ENCODE measurements at places on chromosomes 1 and 21.

GRCh38 chr1:53280496-53280895, 42.2 kb upstream of the MAGOH start:
- DNase-seq: no peak

- no peak for DNase-seq
Measured at GRCh38 chr1:227788271-227789083, 27.0 kb upstream of the PRSS38 start.

DNA sequence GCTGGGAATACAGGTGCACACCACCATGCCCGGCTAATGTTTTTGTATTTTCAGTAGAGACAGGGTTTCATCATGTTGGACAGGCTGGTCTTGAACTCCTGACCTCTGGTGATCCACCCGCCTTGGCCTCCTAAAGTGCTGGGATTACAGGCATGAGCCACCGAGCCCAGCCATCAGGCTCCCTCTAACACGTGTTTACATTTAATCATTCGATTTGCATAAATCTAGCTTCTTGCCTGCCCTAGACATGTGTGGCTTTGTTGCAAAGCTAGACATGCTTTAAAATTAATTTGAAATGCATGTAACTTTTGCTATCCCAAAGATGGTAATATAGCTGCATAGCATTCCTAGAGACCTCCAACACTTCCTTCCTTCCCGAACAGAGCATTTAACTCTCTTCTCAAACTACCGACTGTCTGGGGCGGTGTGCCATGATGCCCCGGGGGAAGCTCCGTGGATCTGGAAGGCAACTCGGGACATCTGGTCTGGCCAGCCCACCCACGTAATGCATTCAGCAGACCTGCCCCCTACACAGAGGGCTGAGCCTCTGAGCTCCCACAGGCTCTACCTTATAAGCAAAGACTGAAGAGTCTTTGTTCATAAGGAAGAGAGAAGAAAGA, 34.6 kb upstream of the NID1 start:
- DNase-seq: no peak

DNA sequence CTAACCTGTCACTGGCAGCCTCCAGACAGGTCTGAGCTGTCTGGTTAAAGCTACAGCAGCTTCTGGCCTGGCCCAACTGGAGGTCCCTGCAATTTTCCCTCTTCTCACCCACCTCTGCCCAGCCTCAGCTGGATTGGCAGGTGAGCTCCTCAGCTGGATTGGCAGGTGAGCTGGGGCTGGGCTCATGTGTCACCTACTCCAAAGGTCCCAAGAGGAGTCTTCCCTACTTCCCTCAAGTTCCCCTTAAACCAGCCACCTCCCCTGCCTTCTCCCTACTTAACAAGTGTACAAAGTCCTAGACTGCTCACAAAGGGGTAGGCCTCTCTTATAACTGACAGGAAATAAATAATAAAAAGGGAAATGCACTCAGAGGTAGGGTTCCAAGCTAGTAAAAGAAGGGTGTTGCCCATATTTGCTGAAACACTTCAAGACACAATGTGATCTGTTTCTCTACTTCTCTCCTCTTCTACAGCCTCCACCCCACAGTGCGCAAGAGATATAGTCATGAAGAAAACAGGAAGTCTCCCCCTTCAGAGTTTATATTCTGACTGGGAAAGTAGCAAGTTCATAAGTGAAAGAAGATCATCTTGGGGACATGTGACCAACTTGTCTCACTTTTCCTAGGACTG, at the start of gene GPA33:
Gene GPA33, minus strand, starts transcription at position 64 of the 629 bp plus-strand sequence. CDS start 90 bp downstream, outside the sequence.
- DNase-seq: no peak

DNA sequence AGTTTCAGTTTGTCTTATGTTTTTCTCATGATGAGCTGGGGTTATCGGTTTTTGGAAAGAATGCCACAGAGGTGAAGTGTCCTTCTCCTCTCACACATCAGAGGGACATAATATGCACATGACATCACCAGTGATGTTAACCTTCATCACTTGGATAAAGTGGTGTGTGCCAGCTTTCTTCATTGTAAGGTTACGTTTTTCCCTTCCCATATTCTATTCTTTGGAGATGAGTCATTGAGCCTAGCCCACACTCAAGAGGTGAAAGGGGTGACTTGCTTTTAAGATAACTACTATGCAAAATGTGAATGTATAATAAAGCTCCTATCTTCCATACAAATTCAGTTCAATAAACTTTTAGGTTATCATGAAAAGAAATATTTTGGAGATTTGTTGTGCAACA, 36.7 kb upstream of the MAGI3 start:
- no peak for DNase-seq

- DNase-seq: no peak
Measured at GRCh38 chr1:185284533-185285276, 32.3 kb downstream of the IVNS1ABP start.

DNA sequence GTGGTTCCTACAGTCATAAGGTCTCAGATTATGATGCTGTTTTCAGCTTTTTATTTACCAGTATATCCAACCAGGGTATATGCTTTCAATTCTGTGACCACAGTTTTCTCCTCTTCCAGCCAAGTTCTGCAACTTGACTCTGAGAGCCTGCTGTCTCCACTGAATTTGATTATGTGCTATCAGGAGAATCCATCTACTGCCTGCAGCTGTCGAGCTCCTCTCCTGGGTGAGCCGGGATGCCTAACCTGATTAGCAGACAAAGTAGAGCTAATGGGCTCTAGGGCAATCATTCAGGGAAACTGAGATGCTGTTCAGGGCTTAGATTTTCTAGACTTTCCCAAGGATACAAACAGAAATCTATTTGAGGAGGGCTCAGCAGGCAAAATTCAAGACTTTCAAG, 271.5 kb upstream of the BEND5 start:
- DNase-seq: no peak

DNA sequence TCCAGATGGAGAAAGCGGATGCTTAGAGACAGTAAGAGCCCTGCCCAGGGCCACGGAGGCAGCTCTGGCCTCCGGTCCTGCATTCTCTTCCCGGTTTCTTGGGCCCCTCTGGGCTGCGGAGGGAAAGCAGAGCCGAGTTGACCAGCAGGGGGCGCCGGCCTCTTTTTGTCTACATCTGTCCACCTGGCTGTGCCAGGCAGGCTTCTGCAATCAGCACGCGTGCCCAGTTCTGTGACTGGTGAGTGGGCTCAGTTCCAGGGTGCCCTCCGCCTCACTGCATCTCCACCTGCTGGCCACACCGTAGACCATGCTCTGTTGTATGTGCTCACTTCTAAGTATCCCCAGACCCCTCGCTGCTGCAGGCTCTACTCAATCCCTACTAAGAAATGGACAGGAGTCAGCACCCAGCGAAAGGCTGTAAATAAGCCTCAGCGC, 6.7 kb upstream of the HUNK start:
- peak; percentile 13 for DNase-seq

GRCh38 chr21:34667761-34668160, 1.0 kb upstream of the CLIC6 start:
- no peak for DNase-seq

DNA sequence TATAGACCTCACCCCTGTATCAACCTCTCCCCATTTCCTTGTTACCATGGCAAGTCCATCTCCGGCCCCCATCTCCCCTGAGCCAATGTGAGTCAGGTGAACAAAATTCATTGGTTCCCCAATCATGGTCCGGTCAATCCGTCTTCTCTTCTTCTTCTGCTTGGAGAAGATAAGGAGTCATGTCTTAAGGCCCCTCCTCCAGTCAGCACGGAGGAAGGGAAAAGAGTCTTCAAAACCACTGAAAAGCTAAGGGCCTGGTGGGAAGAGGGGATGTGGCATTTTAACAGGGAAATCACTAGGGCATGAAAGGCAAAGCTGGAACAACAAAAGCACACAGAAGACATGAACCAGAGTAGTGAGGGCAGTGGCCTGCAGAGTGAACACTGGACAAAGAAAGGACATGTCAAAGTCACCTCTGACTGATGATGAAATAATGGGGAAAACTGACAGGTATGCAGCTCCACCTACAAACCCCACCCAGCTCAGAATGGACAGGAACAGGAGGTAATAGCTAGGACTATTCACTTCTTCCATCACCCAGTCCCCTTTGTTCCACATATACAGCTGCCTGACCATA, 4.4 kb downstream of the CDC42SE1 start:
- no peak for DNase-seq

All from activated CD4-positive, CD25-positive, alpha-beta regulatory T cell (primary cell).